ENCODE measurements at places on chromosomes 2 and 18.

DNA sequence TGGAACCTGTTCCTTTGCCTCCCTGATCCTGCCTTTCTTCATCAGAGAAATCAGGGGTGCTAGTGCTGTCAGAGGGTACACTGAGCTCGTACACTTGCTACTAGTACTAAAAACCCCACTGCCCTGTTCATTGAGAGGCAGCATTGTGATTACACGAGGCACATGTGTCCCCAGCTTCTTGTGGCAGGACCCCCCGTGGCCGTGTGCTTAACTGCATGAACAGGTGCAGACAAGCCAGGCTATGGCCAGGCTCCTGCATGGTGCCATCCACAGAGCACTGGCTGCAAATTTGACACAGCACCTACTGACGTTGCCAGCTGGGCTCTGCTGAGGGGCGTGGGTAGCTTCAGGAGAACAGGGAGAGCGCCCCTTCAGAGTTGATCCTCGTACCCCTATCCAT lies 248.4 kb downstream of the GLI2 start:
- DNase-seq = no peak

- no peak for DNase-seq
Observed at GRCh38 chr2:54741250-54741649, 17.8 kb downstream of the EML6 start.

DNA sequence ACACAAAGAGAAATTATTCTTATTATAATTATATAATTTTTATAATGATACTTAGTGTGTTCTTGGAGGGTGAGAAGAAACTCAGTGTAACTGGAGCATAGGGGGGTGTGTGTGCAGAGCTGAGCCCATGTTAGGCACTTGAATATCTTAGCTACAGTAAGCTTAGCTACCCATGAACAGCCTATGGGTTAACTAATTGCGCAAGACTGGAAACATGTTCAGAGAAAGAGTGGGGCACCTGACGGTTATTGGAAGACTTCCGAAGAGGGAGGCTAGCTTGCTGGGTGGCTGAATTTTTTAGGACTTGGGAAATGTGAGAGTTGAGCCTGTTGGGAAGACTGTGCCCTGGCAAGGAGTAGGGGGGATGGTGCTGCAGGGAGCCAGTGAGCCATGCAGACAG lies 229.2 kb downstream of the SLC4A3 start:
- DNase-seq = no peak

GRCh38 chr2:64854773-64855237 lies 134.4 kb upstream of the SLC1A4 start:
- peak; percentile 52 for DNase-seq

- DNase-seq = no peak
Observed at GRCh38 chr2:67057901-67058703, 339.0 kb upstream of the ETAA1 start.

DNA sequence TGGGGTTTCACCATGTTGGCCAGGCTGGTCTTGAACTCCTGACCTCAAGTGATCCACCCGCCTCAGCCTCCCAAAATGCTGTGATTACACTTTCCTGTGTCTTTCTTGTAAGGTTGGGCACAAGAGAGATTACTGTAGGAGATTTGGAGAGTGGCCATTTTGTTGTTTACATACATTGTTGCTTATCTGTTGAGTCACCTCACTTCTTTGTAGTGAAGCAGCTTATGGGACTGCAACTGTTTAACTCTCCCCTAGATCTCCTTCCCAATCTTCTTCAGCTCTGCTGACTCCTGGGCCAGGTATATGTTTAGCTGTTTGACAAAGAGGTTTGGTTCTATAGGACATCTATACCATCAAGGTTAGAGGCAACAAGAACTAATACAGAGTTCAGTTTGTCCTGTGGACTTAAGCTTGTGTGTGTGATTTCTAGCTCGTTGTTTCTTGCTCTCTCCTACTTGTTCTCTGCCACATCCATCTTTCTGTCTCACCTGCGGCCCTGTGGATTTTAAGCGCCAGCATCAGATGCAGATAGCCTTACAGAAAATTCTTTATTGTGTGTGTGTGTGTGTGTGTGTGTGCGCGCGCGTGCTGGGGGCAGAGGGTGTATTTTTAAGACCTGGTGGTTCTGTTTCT lies 95.4 kb downstream of the HAUS1 start:
- no peak for DNase-seq

DNA sequence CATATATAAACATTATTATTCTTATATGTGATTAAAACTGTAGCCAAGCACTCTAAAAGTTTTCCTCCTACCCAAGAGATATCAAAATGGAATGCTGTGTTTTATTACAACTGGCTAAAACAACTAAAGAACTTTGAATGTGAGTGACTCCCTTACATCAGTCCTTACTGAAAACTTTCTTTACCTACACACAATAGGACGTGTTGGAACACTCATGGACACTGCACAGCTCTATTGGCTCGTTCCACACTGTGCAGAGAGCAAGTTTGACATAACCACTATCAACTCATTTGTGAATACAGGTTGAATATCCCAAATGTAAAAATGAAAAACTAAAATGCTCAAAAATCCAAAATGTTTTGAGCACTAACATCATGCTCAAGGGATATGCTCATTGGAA lies 650.6 kb downstream of the SLC4A3 start:
- no peak for DNase-seq

GRCh38 chr2:241163601-241164118 lies 13.4 kb downstream of the PPP1R7 start:
- DNase-seq = no peak

- peak; percentile 90 for DNase-seq
Observed at GRCh38 chr18:23735021-23735464, 45.8 kb downstream of the LAMA3 start.

DNA sequence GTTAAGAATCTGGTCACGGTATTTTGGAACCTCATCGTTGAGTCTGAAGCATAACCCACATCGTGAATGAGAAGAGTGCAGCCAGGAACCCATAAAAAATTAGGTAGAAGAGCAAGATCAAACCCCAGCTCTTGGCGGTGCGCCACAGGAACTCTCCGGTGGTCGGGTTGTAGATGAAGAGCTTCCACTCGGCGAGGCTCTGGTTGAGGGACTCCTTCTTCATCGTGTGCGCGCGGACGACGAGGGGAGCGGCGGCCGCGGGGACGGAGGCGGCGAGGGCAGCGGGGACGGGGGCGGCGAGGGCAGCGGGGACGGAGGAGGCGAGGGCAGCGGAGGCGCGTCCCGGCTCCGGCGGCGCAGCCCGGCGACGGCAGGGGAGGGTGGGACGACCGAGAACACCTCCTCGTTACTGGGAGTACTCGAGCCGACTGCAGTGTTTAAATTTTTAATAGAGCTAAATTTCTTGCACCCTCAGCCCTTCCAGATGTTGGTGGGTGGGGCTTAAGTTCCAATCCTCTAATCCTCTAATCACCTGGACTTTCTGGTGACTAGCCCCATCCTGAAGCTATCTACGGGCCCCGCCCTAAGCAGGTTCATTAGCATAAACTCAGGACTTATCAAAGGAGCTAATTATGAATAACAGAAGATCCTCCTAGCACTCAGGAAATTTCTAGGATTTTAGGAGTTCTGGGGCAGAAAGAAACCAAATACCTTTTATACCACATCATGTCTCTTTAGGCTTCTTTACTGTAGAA lies 20.4 kb upstream of the PAPOLG start:
- no peak for DNase-seq

- no peak for DNase-seq
Observed at GRCh38 chr2:70767699-70768589, at the start of gene ADD2. TSS of gene ADD2 (minus strand) at chr2:70768200. CDS start at chr2:70706408, 61,792 bp downstream.

DNA sequence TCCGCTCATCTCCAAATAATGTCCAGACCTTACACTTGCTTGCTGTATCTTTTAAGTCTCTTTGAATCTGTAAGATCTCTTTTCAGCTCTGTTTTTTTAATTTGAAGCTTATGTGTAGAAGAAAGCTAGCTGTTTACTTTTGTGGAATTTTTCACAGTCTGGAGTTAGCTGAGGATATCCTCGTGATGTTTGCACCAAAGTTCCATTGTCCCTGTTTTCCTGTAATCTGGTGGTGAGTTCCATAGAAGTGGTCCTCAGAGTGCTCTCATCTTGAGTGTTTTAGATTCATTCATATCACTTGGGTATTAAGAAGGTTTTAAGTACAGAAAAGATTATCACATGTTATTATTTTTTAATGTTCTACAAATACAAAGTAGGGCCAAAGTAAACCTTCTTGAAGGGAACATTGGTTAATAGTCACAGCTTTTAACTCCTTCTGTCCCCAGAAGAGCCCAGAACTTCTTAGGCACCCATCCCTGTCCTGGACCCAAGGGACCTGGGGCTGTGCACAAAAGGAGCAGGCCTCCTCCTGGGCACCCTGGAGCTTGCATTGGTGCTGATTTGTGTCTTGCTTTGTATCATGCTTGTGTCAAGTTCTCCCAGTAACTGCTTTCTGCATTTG lies 15.0 kb downstream of the MLPH start:
- no peak for DNase-seq

- no peak for DNase-seq
Observed at GRCh38 chr2:19312949-19313348, 45.5 kb downstream of the OSR1 start.

- DNase-seq = peak; percentile 100
Observed at GRCh38 chr2:43184339-43184895, 42.0 kb downstream of the ZFP36L2 start.

Data from RCC 7860 (cell line).